AG04449 (cell line): ENCODE measurements at places on chromosomes 13 and 19.

DNA sequence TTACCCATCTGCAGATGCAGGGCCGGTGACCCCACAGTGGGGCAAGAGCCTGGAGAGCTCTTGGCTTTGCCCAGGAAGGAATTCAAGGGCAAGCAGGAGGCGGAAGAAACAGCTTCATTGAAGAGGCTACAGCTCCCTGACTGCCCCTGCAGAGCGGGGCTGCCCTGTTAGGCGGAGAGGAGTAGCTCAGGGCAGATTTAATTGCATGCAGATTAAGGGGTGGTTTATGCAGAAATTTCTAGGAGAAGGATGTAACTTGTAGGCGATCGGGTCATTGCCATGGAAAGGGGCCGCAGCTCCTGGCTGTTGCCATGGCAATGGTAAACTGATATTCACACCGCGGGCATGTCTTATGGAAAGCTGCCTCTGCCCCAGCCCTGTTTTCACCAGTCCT lies 94.1 kb downstream of the ATP11A start:
- DNase-seq, result no peak

GRCh38 chr19:7328647-7329046 lies 20.1 kb upstream of the ARHGEF18 start:
- DNase-seq, result no peak

DNA sequence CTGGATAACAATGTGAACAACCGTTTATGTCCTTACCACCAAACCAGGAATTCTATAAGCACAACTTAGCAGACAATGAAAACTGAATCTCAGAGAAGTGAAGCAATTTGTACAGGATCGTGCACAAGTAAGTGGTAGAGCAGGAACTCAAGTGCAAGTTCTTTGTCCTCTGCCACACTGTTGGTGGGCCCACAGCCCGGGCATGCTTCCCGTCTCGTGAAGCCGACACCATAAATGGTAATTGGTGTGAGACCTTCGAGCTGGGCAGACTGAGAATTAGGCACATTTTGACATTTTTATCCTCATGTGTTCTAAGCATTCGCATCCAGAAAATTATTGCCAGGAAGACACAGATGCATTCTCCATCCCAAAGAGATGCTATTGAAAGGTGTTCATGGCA lies 27.9 kb upstream of the FLT1 start:
- no peak for DNase-seq

DNA sequence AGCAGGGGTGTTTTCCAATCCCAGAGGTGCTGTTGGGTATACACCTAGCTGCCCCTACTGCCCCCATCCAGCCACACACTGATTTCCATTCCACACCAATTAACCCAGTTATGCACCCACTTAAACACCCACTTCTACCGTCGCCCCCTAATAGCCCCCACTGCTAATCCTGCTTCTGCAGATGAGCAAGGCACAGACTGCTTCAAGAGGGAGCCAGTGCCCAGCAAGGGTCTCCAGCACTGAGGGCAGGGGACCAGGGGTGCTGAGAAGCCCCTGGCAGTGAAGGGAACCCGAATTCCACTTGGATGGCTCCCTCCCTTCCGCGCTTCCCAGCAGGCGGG lies 1.2 kb downstream of the FXYD7 start:
- no peak for DNase-seq

- DNase-seq, result no peak
Observed at GRCh38 chr19:58392945-58393724, 2.3 kb upstream of the RNF225 start.

GRCh38 chr19:33203529-33203928 lies 9.4 kb downstream of the LRP3 start:
- DNase-seq, result no peak

DNA sequence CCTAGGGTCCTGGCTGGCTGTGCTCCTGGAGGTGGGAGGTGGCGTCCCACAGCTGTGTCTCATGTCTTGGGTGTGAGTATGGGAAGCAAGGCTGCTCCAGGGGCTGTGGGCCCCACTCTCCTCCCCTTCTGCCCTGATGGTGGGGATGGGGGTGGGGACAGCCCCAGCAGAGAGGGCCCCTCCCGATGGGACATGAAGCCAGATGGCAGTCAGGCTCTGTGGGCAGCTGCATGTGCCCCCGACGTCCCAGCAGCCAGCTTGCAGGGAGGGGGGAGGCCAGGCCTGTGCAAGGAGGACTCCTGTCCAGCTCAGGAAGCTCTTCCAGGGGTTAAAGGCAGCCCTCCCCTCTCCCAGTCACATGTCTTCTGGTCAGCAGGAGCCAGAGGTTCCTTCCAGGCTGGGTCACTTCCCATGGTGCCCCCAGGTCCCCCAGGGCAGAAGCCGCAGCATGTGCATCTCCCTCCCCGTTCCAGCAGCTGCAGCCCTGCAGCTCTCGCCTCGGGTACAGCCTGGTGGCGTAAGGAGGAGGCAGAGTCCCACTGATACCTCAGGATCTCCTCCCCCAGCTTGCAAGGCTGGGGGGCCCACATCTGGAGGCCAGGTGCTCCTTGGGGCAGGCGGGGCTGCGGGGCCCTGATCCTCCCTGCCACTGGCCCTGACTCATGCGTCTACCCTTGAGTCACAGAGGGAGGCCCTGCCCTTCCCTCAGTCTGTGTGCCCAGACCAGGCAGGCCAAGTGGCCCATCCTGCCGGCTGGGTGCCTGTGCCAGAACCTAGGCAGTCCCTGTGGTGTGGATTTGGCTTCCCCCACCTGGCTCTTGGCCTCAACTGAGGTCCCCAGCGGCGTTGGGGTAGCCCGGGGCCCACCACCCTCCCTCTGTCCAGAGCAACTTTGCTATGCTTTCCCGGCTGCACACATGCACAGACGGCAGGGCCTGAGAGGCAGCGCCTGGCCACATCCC lies 13.0 kb downstream of the YIPF2 start:
- DNase-seq, result peak; percentile 23

GRCh38 chr19:4288091-4288777 lies 9.2 kb downstream of the SHD start:
- no peak for DNase-seq
